ENCODE measurements at places on chromosomes 5 and 9.

- peaks cover 12% of the 10 kb centered on the region for H3K4me1 ChIP-seq
- no peak overlapping the region for H3K27ac ChIP-seq
- no peak overlapping the region for H3K4me3 ChIP-seq
- no peak for DNase-seq
- H3K36me3 ChIP-seq: no peaks in the 10 kb centered on the region
- H3K27me3 ChIP-seq: peaks cover 47% of the 10 kb centered on the region
Measured at GRCh38 chr5:76403766-76404222, 709 bp downstream of the IQGAP2 start.

- H3K36me3 ChIP-seq: peaks cover under 1% of the 10 kb centered on the region
- H3K4me1 ChIP-seq: peaks cover 42% of the 10 kb centered on the region
- H3K27ac ChIP-seq: peak overlapping the region; percentile 98
- peaks cover 11% of the 10 kb centered on the region for H3K27me3 ChIP-seq
- H3K4me3 ChIP-seq: peak overlapping the region; percentile 96
Measured at GRCh38 chr5:181224390-181225229, 1.5 kb downstream of the TRIM41 start.

DNA sequence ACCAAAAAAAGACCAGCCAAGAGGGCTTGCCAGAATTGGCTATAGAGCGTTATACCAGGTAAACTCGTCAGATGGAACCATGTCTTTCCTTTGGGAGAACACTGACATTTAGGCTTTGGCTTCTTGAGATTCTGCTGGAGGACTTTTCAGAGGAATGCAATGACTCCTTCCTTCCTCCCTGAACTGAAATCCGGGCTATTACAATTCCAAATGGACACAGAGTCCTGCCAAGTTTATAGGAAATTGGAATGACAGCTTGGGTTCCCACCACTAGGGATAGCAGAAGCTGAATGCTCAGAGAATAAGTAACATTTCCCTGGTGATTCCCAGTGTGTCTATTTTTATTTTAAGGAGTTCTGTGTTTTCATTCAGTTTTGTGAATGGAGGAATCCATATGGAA lies 143.0 kb downstream of the FGF1 start:
- H3K27ac ChIP-seq: peak overlapping the region; percentile 25
- no peak overlapping the region for H3K4me3 ChIP-seq
- H3K27me3 ChIP-seq: no peaks in the 10 kb centered on the region
- peak; percentile 50 for DNase-seq
- H3K36me3 ChIP-seq: no peaks in the 10 kb centered on the region

DNA sequence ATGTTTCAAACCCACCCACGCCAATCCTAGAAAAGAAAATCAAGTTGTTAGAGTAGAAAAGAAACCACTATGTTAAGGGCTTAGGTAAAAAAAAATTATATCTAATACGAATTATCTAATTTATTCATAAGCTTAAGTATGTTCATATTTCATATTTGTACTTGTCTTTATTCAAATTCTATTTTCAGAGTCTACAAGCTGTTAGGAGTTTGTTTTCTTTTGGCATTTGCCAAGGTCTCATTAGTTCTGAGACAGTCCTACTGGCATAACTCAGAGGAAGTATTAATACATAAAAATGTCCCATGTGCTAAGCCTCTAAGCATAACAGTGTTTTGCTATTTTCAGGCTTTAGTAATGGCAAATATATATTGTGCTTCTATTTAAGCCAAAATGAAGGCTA lies 57.6 kb downstream of the STARD4 start:
- H3K4me1 ChIP-seq: peaks cover 31% of the 10 kb centered on the region
- H3K27ac ChIP-seq: 0 out of 2 replicates have a peak overlapping the region, but pooled peaks have one; percentile 86
- no peaks in the 10 kb centered on the region for H3K27me3 ChIP-seq
- H3K36me3 ChIP-seq: no peaks in the 10 kb centered on the region

GRCh38 chr9:115416299-115416698 lies 298.3 kb upstream of the TNC start:
- H3K36me3 ChIP-seq: peaks cover 4% of the 10 kb centered on the region
- H3K4me3 ChIP-seq: no peak overlapping the region
- no peak overlapping the region for H3K27ac ChIP-seq
- no peak for DNase-seq
- peaks cover 15% of the 10 kb centered on the region for H3K4me1 ChIP-seq
- H3K27me3 ChIP-seq: peaks cover 3% of the 10 kb centered on the region

DNA sequence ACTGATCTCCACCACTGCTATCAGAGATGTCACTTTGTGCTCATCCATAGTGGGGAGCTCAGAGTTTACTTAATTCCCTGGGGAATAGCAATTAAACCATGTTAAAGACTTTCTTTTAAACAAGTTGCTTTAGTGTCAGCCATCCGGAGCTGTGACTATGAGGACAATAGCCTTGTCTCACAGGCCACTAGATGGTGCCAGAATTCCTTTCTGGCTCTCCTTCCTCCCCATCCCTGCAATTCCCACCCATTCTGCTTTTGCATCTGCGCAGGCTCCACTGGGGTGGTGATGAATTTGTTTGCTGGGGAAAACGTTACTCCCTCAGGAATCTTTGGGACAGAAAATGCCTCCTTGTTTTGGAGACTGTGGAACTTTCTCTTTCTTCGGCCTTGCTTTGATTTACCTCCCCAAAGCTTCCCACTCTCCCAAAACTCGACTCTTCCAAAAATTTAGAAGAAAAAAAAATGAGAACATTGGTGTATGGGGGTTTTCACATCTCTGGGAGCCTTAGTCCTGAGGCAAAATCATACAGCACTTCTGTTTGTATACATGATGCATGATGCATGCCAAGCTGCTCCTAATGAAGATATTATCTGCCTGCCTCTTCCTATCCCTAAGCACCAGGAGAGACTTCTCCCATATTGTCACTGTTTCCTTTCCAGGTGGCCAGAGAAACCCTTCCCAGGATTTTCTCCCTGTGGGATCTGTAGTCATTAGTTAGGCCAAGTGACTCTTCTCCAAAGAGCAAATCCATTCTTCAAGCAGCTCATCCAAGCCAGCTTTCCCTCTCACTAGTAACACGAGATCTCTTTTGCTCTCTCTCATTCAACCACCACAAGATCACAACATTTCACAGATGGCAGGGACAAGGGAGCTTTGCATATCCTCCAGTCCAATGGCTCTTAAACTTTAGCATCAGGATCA lies 466.1 kb downstream of the TLR4 start:
- H3K4me3 ChIP-seq: no peak overlapping the region
- H3K36me3 ChIP-seq: no peaks in the 10 kb centered on the region
- no peaks in the 10 kb centered on the region for H3K27me3 ChIP-seq
- no peaks in the 10 kb centered on the region for H3K4me1 ChIP-seq

Data from HFFc6 (cell line).